Kidney epithelial cell (primary cell): ENCODE measurements at places on chromosomes 5 and 9. TPM values are rescaled to one million over a fixed set of nuclear protein-coding genes. Genes with fewer than 3 reads are reported as not detected.
A peak's percentile ranks its signal among the peaks of the same experiment; 100 is the strongest.

The FOXD1 gene
- 14.7 and 22.0 TPM in 2 replicates for total RNA-seq

The MELK gene
- total RNA-seq, result 15.0 and 16.0 TPM in 2 replicates

The ST6GALNAC4 gene
- 21.0 and 32.5 TPM in 2 replicates for total RNA-seq

- DNase-seq, result no peak
Observed at GRCh38 chr5:115600766-115601165, 1.5 kb downstream of the TICAM2 start.

DNA sequence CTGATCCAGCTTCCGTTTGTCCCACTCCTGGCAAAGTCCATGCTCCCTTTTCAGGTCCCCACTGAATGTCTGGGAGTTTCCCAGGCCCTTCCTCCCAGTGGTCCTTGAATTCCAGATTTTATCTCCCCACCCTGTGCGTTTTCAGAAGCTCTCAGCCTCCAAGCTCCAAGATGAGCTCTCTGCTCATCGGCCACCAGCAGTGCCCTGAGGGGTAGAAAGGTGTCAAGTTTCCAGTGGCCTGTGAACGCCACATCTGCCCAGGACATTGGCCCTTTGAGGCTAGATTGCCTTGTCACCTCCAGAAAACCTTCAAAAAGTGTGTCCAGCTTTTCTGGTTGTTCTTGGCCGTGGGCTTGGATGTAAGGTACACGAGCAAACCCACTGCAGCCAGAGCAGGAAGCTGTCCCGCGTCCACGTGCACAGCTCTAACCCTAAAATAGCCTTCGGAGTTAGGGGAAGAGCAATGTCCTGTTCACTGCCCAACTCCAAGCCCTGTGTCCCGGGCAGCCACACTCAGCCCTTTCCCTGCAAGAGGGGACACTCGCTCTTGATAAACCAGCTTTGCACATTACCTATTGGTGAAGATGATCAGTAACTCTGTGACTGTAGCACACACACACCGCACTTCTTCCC is 10.9 kb upstream of the LRRC14B start:
- no peak for DNase-seq

- no peak for DNase-seq
Observed at GRCh38 chr5:38672059-38672788, 115.8 kb upstream of the LIFR start.

GRCh38 chr5:174271316-174271715 is 225.8 kb downstream of the NSG2 start:
- DNase-seq, result no peak

DNA sequence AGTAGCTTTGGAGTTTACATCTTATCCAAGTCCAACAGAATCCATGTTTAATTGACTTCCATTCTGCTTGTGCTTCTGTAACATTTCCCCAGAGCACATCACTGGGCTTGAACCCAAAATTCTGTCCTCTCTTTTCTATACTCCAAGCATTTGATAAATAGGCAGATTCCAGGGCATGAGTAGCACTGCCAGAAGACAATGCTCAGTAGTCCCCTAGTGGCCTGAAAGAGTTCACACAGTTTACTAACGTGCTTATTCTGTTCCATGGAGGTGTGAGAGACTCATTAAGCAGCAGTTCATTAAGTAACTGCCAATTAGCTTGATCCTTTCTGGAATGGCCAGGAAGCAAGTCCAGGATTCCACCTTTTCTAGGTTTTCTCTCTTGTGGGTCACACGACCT is 9.4 kb upstream of the GABRA6 start:
- DNase-seq, result no peak

DNA sequence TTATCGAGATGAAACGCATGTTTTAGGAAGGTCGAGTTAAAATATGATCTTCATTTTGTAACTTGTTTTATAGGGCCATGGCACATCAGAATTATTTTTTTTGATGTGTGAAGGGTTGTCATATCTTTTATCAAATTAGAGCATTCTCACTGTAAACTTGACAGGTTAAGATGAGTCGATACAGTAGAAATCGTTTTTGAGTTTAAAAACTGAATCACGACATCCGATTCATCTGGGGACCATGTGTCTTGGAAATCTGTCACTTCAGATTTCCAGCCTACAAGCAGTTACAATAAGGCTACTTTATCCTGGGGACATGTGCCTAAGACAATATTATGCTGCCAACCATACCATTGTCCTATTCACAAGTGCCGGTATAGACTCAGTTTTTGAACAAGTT is 136.2 kb downstream of the ALDH1A1 start:
- DNase-seq, result no peak

GRCh38 chr9:127937388-127938297 is at the start of gene DPM2:
Gene DPM2 (minus strand): TSS chr9:127937854. CDS start chr9:127937820, 34 bp downstream.
- peak; percentile 59 for DNase-seq

- DNase-seq, result no peak
Observed at GRCh38 chr5:101153526-101153925, 250.4 kb upstream of the ST8SIA4 start.

DNA sequence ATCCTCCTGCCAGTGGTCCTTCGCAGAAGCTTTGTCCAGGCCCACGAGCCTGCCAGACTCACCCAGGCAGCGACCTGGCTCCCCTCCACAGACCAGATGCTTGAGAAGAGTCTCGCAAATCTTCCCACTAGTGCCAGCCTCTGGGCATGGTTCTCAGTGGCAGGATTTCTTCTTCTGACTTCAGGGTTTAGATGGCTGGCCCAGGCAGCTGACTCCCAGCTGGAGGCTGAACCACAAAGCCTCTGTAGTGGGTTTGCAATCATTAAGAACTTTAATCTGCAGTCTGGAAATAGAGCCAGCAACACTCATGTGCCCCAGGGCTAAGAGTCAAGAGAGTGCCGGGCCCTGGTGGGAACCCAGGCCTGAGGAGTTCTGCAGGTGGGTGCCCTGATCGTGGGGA is 90.6 kb upstream of the ICE1 start:
- DNase-seq, result no peak

DNA sequence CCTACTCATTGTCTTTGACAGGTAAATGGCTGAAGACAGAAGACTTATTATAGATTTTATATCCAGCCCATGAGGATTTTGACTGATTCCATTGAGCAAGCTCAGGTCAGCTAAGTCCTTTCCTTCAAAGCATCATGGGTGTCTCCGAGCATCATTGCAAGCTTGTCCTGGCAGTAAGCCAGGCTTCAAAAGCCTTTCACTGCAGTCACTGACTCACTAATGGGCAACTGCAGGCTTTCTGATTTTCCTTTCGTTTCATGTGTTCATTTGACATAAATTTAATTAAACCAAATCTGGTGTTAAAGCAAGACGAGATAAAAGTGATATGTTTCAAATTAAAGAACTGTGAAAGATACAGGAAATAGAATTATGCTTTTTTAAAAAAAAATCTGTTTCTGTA is 426.2 kb downstream of the ANXA1 start:
- peak; percentile 9 for DNase-seq

- no peak for DNase-seq
Observed at GRCh38 chr5:151742870-151743294, 15.5 kb downstream of the ATOX1 start.

DNA sequence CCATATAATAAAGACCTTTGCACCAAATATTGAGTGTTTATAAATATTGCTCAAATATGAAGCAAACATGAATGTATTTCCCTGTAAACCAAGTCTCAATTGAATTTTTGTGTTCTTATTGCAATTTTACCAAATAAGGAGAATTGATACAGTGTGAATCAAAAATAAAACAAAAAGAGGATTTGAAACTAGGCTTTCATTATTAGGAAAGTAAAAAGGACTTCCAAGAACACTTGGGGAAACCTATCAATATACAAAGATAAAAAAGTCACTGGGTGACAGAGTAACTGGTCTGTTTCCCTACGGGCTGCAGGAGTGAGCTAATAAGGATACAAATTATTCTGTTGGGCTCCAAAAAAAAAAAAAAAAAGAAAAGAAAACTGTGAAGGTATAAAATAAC is 44.8 kb upstream of the SNX2 start:
- DNase-seq, result no peak

GRCh38 chr9:84499969-84500582 is 159.5 kb upstream of the SLC28A3 start:
- no peak for DNase-seq

DNA sequence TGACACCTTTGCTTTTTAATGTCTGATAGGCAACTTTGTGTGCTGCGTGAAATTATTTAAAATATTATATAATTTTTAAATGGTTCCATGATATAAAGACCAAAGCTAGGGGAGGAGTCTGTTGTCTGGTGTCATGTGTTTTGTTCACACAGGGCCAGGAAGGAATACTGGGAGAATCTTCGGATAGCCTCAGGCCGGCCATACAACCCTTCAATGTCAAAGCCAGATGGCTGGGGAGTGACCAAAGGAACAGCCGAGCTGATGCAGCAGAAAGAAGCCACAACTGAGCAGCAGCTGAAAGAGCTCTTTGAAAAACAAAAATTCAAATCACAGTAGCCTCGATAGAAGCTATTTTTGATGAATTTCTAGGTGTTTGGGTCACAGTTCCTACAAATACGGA is 19.2 kb downstream of the BHMT start:
- no peak for DNase-seq

DNA sequence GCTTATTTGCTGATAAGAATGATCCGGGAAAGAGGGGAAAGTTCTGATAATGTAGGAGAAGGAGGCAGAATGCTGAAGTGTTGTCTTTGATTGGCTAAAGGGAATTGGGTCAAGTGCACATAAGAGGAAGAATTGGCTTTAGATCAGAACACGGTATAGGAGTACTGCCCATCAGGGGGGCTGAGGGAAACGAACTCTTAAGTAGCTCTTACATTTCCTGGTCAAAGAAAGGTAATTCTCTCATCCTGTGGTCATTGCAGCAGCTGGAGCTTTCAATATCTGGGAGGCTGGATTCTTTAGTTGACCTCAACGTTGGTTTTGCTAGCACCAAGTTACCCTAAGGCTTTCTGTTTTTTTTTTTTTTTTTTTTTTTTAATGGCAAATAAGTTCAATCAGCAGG is 178.7 kb upstream of the NR3C1 start:
- DNase-seq, result no peak

DNA sequence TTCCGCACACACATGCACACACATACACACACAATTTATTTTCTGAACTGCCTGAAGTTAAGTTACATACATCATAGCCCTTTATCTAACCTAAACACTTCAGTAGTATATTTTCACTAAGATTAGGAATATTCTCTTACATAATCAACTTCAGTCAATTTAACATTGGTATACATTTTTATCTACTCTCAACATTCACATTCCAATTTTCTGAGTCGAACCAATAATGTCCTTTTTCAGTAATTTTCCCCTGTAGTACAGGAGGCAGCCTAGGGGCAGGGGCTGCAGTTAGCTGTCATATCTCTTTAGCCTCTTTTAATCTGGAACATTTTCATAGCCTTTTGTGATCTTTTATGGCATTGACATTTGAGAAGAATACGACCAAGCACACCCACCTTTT is 150.1 kb downstream of the DAB2IP start:
- no peak for DNase-seq
